Iris pigment epithelial cell (primary cell): ENCODE measurements at places on chromosomes 1 and 21.
A peak's percentile ranks its signal among the peaks of the same experiment; 100 is the strongest.

- DNase-seq: peak; percentile 23
Observed at GRCh38 chr1:15525050-15526020, 1.3 kb upstream of the DNAJC16 start.

- DNase-seq: no peak
Observed at GRCh38 chr1:79969886-79970285, 963.4 kb upstream of the ADGRL4 start.

DNA sequence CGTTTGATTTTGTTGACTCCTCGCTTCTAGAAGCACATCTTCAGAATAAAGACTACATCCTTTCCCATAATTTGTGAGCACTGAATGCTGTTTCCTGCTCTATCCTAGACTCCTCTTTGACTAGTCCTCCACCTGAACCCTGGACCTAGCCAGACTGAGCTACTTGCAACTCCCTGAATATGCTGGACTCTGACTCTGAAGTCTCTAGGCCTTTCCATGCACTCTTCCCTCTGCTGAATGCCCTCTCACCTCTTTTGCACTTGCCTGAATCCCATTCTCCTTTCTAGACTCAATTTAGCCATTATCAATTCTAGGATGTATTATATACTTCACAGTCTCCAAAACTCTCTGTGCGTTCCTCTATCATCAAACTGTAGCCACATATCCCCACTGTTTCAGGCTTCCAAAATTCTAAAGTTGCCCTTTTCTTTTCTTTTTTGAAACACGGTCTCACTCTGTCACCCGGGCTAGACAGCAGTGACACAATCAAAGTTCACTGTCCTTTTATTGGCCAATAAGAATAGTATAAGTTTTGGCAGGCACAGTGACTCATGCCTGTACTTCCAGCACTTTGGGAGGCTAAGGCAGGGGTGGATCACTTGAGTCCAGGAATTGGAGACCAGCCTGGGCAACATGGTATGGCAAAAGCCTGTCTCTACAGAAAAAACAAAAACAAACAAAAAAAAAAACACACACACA is 127.0 kb downstream of the LTN1 start:
- DNase-seq: no peak

- DNase-seq: peak; percentile 60
Observed at GRCh38 chr1:199898654-199899053, 128.9 kb upstream of the NR5A2 start.

DNA sequence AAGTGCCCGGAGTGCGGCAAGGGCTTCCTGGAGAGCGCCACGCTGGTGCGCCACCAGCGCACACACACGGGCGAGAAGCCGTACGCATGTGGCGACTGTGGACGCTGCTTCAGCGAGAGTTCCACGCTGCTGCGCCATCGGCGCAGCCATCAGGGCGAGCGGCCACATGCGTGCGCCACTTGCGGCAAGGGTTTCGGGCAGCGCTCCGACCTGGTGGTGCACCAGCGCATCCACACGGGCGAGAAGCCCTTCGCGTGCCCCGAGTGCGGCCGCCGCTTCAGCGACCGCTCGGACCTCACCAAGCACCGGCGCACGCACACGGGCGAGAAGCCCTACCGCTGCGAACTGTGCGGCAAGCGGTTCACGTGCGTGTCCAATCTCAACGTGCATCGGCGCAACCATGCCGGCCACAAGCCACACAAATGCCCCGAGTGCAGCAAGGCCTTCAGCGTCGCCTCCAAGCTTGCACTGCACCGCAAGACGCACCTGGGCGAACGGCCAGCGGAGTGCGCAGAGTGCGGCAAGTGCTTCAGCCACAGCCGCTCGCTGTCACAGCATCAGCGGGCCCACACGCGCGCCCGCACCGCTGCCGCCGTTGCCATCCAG is 10.0 kb downstream of the ZNF672 start:
- no peak for DNase-seq

GRCh38 chr1:204263254-204263910 is 49.6 kb upstream of the GOLT1A start:
- DNase-seq: peak; percentile 44

GRCh38 chr1:7490576-7490975 is 280.5 kb upstream of the VAMP3 start:
- DNase-seq: no peak

DNA sequence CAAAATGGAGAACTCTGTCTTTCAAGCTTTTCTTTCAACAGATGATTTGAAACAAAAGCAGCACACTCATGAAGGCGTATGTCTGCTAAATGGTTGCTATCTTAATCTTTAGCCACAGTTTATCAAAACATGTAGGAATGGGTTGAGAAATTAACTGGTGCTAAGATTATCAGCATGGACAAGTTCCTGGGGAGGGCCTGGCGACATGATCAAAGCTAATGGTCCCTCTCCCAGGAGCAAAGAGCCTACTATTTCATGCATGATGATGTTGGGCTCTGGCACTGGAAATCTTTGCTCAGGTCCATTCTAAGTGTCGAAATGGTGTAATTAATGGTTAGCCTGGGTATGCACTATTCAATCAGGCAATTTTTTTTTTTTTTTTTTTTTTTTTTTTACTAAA is 91.7 kb downstream of the SLC45A1 start:
- DNase-seq: no peak

- no peak for DNase-seq
Observed at GRCh38 chr1:110529011-110529410, 10.0 kb upstream of the KCNA10 start.

- DNase-seq: no peak
Observed at GRCh38 chr1:208302699-208303238, 58.6 kb upstream of the PLXNA2 start.

DNA sequence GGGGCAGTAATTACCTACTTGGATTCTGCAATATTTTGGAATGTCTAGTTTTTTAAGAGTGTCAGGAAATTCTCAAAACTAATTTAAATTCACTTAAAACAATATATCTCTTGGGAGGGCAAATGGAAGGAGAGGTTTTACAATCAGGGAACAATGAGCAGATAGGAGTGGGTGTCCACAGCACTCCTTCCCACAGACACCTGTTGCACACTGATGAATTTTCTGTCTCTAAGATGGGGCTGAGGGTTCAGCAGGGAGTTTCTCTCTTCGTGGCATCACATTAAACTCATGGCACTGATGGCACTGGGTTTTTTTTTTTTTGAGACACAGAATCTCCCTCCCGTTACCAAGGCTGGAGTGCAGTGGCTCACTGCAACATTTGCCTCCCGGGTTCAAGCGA is 5.5 kb downstream of the PHF13 start:
- DNase-seq: no peak

GRCh38 chr1:188463919-188464318 is 1635.2 kb downstream of the PLA2G4A start:
- no peak for DNase-seq
